Immature natural killer cell (primary cell): ENCODE measurements at places on chromosomes 12 and 14. TPM values are rescaled to one million over a fixed set of nuclear protein-coding genes. Genes with fewer than 3 reads are reported as not detected.

Gene SLCO1B1
- not detected for polyA plus RNA-seq

Gene CD69
- polyA plus RNA-seq = 240 TPM

Gene NEUROD4
- not detected for polyA plus RNA-seq

Gene LALBA
- polyA plus RNA-seq = not detected

Gene GPATCH2L
- 9.4 TPM for polyA plus RNA-seq

Gene PTPRQ
- not detected for polyA plus RNA-seq

Gene CRIP2
- polyA plus RNA-seq = 30.2 TPM

Gene DENND5B
- 0.70 TPM for polyA plus RNA-seq

Gene TAS2R8
- polyA plus RNA-seq = not detected

Gene NDRG2
- polyA plus RNA-seq = 19.9 TPM

Gene DCP1B
- 6.2 TPM for polyA plus RNA-seq

Gene MYH6
- not detected for polyA plus RNA-seq

Gene SLC24A4
- polyA plus RNA-seq = 0.05 TPM

Gene CMA1
- not detected for polyA plus RNA-seq

Gene NINJ2
- 25.7 TPM for polyA plus RNA-seq

Gene PRR4
- 4.5 TPM for polyA plus RNA-seq

Gene GZMH
- polyA plus RNA-seq = 1,297 TPM

Gene OLR1
- not detected for polyA plus RNA-seq

Gene MORN3
- polyA plus RNA-seq = 1.4 TPM

Gene GALNT8
- 0.48 TPM for polyA plus RNA-seq
